ENCODE measurements at places on chromosomes 6 and 20.
A peak's percentile ranks its signal among the peaks of the same experiment; 100 is the strongest.

DNA sequence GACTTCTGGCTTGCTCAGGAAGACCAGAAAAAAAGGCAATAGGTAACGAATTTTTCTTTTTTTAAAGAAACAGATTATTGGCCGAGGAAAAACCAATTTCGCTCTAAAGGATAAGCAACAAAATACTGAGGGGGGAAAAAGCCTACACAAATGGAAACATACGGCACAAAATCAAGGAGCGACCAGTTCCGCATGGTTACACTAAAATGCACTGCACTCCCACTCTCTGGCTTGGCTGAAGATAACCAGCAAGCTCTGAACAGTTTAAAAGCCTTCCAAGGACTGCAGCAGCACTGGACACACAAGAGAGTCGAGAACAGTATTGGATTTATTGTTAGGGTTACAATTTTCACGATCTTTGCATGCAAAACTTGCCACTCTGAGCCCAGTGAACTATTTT, 881 bp upstream of the MAP7 start:
- DNase-seq = no peak

DNA sequence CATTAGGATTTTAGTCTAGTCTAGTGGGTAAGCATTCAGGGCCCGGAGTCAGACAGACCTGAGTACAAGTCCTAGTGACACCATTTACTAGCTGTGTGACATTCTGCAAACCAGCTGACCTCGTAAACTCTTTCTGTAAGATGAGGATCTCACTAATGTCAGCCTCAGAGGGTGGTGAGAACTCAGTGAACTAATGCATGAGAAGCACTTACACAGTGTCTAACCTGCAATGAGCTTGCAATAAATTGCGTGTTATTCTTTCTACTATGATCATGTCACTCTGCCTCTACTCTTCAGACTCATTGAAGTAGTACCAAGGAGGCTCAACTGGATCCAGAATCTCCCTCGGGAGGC, 41.1 kb upstream of the ZNF831 start:
- DNase-seq = no peak

DNA sequence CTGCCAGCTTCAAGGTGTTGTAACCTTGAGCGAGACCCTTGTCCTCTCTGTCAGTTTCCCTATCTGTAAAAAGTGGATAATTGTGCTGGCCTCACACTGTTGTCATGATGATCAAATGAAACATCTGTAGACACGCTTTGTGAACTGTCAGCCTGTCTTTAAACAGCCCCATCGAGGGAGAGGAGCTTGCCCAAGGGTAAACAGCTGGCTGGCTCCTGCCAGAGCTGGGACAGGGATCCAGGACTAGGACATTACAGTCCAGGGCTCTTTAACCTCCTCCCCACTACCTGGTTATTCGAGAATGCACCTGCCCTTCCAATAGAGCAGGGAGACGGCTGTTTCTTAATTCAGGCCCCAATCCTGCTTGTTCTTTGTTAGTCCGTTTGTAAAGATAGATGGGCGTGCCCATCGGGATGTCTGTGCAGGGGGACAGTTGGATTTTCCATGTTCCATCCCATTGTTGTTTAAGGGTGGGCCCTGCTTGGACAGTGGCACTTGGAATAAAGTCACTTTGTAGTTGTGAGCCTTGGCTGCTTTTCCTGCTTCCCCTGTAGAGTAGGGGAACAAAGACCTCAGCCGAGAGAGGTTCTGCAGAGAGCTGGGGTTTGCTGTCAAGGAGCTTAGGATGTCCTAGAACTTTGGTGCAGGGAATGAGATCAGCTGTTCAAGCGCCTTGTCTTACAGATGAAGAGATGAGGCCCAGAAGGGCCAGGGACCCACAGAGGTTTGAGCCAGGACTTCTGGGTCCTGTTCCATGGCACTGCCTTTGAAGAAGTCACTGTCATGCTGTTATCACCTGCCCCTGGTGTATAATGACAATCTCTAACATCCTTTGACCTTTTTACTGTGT, 77.9 kb upstream of the MYL9 start:
- no peak for DNase-seq

- DNase-seq = no peak
Measured at GRCh38 chr6:85865420-85866369, 223.0 kb upstream of the SYNCRIP start.

DNA sequence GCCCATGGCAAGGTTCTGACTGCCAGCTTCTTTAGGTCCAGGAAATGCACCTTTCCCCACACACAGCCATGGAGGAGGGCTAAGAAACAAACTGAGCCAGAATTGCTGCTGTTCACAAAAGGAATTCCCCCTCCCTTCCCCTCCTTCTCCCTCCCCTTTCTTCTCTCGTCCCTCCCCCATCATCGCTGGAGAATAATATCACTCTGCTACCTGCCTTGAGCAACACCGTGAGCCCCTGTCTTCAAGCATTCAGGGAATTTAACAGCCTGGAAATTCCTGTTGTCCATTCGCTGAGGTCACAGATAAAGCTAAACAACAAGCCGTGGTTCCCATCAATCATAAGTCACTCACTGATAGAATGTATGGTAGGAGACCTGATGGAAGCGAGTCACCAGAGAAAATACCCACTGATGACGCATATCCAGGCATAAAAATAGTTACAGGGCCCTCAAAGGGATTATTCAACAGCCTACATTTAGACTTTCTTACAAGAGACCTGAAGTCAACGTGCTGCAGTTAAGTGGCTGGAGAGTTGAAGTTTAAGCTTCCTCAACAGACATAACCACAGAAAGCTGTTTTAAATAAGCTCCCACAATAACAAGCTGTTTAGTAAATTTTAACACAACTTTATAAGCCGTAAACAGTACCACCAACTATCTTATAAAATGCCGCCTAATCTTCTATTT, 59.7 kb downstream of the HIVEP2 start:
- peak; percentile 28 for DNase-seq

GRCh38 chr20:16661756-16662155, 68.1 kb upstream of the SNRPB2 start:
- DNase-seq = no peak

GRCh38 chr6:67541586-67541985, 1093.5 kb upstream of the ADGRB3 start:
- DNase-seq = no peak

Measured in activated naive CD8-positive, alpha-beta T cell treated with anti-CD3 and anti-CD28 coated beads, Interleukin-2, amount 50 U/mL, for 24 hours (primary cell).